ENCODE measurements at places on chromosomes 2 and 18. TPM values are rescaled to one million over a fixed set of nuclear protein-coding genes. Genes with fewer than 3 reads are reported as not detected.

The FLACC1 gene
- total RNA-seq = 0.20 TPM

The POTEC gene
- not detected for total RNA-seq

The TUBB8B gene
- total RNA-seq = not detected

The IL1RL2 gene
- not detected for total RNA-seq

The PSME4 gene
- 50.8 TPM for total RNA-seq

The REG3A gene
- total RNA-seq = not detected

The DCDC2C gene
- total RNA-seq = 0.26 TPM

The C2orf92 gene
- total RNA-seq = 0.26 TPM

Measured in A549 treated with dexamethasone at 1 μM for 4 hours (cell line).